Activated CD4-positive, alpha-beta T cell treated with anti-CD3 and anti-CD28 coated beads, Interleukin-2, amount 50 U/mL, for 24 hours (primary cell): ENCODE measurements at places on chromosomes 2 and 18.

DNA sequence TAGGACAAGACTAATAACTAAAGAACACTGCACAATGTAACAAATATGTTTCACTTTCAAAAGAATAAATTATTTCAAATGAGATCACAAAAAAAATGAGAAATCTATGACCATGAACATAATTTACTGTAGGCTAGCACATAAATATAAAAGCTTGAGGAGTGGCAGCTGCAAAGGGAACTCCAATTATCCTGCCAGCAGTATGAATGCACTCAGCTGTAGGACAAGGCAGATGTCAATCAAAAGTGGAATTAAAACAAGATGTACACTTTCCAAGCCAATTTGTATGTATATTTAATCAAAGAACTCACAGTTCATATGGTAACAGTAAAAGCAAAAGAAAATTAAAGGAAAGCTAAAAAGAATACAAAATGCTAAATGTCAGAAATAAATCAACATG lies 76.6 kb upstream of the NCKAP5 start:
- DNase-seq: no peak

- DNase-seq: no peak
These were observed 90.4 kb downstream of the PLCL1 start for GRCh38 chr2:197894751-197895274.

GRCh38 chr2:219638948-219639755 lies 11.7 kb downstream of the SLC4A3 start:
- DNase-seq: no peak

- no peak for DNase-seq
These were observed 113.4 kb downstream of the CAPN13 start for GRCh38 chr2:30693821-30694281.

- DNase-seq: no peak
These were observed 94.2 kb downstream of the POLR1A start for GRCh38 chr2:86011449-86011941.

DNA sequence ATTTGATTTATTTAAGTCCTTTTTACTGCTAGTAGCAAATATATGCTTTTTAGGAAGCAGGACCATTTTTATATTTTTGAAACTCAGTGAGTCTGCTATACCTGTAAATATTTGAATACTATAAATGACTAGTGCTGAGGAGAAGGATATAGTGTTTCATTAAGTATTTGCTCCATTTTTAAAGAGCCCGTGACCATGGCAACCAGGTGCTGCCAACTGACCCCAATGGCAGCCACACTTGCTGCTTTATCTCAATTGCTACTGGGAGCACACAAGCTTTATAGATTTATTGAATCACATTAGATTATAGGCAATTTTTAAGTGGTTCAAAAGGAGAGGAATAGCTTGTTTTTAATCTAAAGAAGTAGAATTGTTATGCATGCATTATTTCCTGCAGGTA lies 142.0 kb downstream of the SCG2 start:
- no peak for DNase-seq

- peak; percentile 2 for DNase-seq
These were observed 563 bp downstream of the KIF3C start for GRCh38 chr2:25981596-25982272.

GRCh38 chr18:3967359-3968180 lies 487.5 kb downstream of the DLGAP1 start:
- no peak for DNase-seq

- DNase-seq: peak; percentile 6
These were observed 17.8 kb downstream of the PDCL3 start for GRCh38 chr2:100580367-100581276.

DNA sequence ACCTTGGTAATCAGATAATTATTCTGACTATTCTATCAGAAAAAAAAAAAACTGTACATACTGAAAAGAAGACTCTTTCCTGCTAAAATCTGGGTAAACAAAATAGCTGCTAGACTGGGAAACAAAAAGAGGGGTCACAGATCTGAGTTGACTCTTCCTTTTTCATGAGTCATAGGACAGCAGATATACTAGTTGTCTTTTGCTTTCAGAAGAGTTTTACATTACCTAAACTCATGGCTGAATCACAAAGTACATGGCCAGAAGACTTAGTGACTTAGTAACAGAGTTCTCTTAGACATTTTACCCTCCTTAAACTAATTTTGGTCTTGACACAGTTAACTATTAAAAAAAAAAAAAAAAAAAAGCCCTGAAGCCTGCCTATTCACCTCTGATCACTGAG lies 834.0 kb upstream of the FSHR start:
- DNase-seq: no peak

DNA sequence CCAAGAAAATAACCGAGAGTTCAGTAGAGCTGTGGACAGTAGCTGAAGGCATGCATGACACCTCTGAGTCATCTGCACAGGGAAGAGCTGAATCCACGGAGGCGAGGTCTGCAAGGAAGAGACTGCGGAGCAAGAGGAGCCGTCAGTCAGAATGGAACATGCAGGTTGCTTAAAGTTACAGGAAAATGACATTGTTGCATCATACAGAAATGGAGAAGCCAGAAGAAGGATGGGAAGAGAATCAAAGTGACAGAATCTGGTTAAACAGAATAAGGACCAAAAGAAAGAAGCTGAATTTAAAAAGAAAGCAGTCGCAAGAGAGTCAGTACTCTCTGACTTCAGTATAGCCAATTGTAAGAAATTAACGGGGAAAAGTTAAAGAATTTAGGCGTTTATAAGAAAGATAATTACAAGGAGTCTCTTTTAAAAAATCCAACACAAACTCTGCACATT lies 533.8 kb downstream of the ADCYAP1 start:
- no peak for DNase-seq

DNA sequence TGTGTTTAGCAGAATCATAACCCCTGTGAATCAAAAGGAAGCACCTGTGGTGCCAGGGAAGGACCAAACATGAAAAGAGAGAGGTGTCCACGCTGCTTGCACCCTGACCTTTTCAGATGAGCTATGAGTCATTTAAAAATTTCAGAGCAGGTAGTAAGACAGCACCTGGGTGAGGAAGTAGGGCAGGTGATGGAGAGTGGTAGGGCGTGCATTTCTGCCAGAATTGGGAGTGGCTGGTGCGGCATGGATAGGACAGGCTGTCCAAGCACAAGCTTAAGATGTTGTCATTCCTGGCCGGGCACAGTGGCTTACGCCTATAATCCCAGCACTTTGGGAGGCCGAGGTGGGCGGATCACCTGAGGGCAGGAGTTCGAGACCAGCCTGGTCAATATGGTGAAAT lies 36.8 kb downstream of the NPAS2 start:
- no peak for DNase-seq

- DNase-seq: no peak
These were observed 369.6 kb downstream of the FBXO15 start for GRCh38 chr18:73778032-73778359.

GRCh38 chr18:3798032-3798431 lies 348.1 kb downstream of the TGIF1 start:
- DNase-seq: no peak

DNA sequence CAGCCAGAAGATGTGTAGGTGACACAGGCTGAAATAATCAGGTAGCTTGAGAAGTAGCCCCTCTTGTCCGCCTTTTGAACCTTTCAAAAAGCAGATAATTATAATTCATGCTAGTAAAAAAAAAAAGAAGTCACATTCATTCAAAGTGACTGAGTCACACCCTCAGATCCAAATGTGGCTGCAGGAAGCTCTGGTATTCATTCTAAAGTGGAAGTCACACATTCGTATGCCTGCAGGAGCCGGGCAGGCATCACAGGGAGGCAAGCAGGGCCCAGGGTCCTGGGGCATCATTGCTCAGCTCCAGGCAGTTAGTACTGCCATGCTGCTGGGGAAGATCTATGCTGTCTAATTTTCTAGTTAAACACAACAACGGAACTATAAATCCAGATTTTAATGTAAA lies 21.7 kb upstream of the RAB11FIP5 start:
- DNase-seq: no peak

GRCh38 chr18:3456686-3457069 lies 6.7 kb downstream of the TGIF1 start:
- DNase-seq: no peak

DNA sequence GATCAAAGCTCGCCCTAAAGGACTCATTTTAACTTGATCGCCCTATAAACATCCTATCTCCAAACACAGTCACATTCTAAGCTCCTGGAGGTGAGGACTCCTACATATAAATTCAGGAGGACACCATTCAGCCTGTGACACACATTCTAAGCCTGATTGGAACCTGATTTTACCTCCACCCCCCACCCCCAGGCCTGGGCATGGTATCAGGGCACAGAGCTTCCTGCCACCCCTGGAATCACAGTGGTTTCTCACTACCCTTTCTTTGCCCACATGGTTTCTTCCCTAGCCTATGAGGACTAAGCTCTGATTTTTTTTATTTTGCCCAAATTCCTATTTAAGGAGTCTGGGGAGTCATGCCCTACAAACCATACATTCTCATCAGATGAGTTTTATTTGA lies 428.1 kb upstream of the ID2 start:
- DNase-seq: no peak

DNA sequence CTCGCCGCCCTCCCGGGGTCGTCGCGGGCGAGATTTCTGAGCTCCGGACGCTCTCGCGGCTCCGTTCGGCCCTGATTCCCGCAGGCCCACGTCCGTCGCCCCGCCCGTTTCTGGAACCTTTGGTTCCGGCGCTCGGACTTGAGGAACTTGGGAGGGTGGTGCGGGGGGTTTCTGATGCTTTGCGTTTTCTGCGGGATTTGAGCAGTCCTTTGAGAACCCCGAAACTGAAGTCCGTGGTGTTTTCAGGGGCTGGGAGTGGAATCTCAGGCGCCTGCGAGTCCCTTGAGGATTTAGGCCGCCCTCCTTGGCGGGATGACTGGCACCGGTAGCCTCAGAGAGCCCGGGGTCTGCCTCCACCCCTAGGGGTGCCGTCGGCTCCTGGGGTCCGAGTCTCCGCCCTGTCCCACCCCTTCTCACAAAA lies 336 bp downstream of the THNSL2 start:
- no peak for DNase-seq

DNA sequence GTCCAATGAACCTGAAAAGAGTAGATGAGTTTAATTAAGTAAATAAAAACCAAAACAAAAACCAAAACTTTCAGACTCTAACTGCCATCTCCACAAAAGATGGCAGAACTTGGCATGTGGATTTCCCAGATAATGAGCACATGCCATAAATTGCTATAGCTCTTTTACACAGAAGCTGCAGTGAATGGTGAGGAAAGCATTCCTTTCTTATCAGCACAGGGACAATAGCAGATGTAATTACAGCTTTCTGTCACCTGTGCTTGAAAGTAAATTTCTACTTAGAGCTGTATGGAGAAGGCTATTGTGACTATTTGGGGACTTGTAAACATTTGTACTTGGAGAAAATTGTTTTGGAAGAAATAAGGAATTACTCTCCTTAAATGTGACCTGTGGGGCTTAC lies 378.4 kb downstream of the RPRM start:
- no peak for DNase-seq

DNA sequence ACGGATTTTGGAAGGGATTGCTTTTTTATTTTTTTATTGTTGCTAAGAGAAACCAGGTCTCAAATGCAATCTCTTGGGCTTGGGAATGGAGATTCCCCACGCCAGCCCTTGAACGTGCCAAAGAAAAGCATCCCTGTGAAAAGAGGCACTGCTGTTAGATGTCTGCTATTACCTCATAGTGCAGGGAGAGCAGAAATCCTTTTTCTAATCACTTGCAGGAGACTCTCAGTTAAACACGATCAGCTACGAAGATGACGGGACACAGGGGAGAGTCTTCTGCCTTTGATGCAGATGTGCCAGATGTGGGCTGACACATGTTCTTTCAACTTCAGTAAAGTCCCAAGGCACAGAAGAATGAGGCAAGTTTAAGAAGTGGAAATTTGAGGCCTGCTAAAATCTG lies 381.6 kb upstream of the TRIB2 start:
- DNase-seq: no peak

GRCh38 chr2:7007846-7008741 lies 90.9 kb downstream of the RNF144A start:
- no peak for DNase-seq

DNA sequence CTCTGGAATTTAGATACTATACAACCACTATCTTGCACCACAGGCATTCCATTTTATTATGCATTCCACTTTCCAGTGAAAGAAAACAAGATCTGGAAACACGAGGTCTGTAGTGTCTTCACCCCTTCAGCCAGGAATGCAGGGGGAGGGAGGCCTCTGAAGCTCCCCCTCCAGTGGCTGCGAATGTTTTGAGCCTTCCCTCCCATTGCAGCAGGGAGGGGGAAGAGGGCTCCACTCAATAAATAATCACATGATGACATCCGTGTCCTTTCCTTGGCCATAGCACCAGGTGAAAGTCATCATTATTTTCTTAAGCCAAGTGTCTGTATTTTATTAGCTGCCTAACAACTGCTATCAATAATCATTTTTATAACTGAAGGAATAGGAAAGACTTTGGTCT lies 38.6 kb downstream of the ALPK2 start:
- DNase-seq: no peak

GRCh38 chr2:120310136-120310535 lies 35.8 kb upstream of the INHBB start:
- no peak for DNase-seq

GRCh38 chr2:18402-19271 lies 27.7 kb downstream of the FAM110C start:
- DNase-seq: no peak

GRCh38 chr18:9709304-9709877 lies 1.3 kb downstream of the RAB31 start:
- no peak for DNase-seq

DNA sequence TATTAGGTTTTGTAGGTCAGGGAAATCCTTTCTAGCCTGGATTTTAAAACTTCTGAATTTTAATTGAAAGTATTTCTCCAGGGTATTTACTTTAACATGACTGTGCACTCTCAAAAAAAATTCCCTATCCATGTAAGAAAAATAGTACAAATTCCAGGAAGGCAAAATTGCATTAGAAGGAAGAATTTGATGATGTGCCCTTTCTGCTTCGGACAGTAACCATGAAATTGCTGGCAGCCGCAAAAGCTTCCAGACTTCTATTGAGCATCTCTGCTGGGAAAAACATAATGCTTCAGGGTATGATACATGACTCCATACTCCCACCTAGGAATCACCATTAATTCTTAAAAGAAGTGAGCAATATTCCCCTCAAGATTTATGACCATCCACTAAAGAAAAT lies 17.2 kb upstream of the KLF7 start:
- no peak for DNase-seq

DNA sequence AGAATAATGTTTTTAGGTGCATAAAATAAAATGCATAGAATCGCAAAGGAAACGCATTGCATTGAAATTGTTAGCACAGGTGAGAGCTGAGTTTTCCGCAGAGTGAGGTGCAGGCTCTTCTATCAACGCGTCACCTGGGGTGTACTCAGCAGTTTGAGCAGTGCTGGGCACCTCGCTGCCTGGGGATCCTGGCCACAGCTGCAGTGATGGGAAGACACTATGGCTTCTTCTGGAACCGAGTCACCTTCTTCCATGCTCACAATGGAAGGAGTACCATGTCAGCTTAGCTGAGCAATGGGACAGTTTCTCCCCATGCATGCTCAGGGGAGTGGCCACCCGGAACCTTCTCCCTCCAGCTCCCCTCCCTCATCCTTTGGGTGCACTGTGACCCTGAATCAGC lies 95.4 kb upstream of the OTOS start:
- DNase-seq: no peak

- no peak for DNase-seq
These were observed 222.2 kb downstream of the C1D start for GRCh38 chr2:67840460-67841068.
